Panc1 (cell line): ENCODE measurements at places on chromosomes 1 and 21.

- DNase-seq = no peak
Measured at GRCh38 chr1:115912116-115912515, 64.2 kb upstream of the SLC22A15 start.

DNA sequence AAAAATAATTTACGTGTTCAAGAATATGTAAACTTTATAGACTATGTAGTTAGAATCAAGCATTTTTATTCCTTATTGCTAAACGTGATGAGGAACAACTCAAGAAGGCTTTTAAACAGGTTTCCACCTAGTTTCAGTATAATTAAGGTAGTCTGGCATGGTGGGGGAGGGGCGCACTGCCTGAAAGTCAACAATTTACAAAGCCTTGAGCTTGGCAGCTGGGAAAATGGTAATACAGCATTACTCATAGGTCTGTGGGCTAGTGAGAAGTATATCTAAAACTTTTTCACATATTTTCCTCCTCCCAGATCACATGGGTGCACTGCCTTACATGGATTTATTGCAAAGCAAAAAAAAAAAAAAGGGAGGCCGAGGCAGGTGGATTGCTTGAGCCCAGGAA is 75.2 kb downstream of the EVI5 start:
- no peak for DNase-seq

- no peak for DNase-seq
Measured at GRCh38 chr1:162906485-162906884, 45.5 kb upstream of the CCDC190 start.

DNA sequence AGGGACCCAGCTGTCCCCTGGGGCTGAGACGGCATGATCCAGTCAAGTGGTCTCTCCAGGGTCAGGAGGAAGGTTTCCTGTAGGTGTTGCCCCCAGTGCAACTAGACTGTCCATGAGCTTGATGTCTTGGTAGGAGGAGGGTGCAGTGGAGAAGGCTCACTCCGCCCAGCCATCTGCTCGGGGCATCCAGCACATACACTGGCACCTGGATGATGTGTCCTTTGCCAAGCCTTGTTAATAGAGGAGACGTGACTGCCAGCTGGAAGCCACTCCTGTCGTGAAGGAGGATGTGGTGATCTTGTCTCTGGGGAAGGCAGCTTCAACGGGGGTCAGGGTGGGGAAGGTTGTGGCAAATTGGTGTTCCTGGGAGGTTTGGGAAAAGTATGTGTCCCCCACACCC is 6.2 kb downstream of the DISP3 start:
- no peak for DNase-seq

DNA sequence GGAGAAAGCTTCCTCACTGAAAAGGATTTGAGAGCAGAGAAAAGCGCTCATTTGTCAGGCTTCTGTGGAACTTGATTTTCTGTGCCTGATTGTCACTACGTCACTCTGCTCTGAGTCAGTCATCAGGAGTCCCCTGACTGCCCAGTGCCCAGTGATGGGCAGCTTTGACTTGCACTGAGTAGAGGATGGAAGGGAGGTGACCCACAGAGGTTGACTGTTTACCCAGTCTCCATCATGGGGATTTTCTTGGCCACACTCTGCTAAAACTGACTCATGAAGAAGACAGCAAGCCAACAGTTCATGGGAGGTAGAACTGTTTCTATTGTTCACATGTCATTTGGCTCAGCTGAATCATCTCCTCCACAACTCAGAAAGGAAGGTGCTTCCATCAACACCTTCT is 82.1 kb upstream of the DUSP10 start:
- no peak for DNase-seq

DNA sequence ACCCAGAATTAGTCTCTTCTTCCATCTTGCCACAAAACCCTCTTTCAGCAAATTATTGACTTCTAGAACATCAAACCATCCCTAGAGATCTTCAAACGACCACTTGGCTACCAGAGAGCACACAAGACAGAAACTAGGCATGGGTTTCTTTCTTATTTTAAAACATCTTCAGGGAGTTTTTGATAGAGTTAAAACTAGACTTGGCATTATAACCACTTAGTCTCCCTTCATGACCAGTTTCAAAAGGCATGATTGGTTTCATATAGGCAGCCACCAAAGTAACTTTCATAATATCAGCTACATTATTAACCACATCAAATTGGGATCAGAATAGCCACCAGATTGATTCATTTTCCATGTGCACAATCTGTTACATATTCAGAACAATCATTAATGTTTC is 368.4 kb upstream of the GREM2 start:
- no peak for DNase-seq

DNA sequence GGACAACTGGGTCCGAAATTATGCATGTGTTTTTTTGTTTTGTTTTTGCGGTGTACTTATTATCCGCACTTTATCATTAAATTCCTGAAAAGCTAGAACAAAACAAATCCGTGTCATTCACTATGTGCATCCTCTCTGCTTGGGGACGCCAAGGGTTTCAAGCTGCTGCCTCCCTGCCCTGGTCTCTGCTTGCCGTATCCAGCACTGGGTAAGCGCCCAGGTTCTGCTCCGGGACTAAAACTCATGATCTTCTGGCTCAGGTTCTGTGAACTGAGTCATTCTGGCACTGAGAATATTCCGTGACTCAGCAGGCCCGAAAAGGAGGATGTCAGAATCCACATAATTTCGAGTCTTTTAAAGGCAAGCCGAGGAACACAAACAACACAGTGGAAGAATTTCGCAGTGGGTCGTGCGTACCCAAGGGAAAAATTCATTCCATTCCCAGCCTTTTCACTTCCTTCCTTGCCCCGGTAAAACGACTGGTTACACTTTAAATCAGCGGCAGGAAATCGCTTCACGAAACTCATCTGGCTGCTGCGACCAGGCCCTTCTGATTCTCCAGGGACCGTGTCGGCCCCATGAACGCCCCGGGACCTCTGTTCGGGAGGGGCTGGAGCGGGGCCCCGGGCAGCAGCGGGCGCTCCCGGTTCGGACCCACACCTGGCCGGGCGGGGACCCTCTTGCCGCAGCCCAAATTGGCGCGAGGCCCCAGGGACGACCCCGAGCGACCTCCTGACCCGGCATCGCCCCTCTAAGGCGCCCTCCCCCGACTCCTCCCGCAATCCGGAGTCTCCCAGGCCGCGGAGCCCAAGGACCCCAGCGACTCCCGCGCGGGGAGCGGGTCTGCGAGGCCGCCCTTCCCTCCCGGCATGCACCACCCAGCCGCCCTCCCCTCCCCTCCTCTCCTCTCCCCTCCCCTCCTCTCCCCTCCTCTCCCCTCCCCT is 746 bp upstream of the LAMC1 start:
- DNase-seq = peak; percentile 92

GRCh38 chr1:23756676-23757075 is 13.4 kb downstream of the ELOA start:
- DNase-seq = no peak

DNA sequence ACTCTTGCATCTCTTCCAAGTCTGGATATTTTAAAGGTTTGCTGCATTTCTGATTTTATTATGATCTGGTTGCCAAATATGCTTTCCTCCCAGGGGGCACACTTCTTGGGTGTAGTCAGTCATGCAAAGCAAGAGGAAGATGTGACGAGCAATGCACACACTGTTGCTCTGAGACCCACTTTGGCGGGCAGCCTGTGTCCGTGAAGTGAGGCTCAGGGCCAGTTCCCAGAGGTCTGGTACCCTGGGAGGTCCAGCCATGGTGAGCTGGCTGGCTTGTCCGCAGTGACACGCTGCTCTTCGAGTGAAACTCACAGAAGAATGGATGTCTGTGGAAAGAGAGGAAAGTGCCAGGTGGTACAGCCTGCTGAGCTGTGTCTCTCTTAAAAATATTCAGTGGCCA is 52.8 kb upstream of the EDN2 start:
- DNase-seq = no peak

- no peak for DNase-seq
Measured at GRCh38 chr1:201331166-201331565, 46.3 kb downstream of the TNNT2 start.

GRCh38 chr1:18649693-18650370 is 19.2 kb downstream of the PAX7 start:
- DNase-seq = no peak

DNA sequence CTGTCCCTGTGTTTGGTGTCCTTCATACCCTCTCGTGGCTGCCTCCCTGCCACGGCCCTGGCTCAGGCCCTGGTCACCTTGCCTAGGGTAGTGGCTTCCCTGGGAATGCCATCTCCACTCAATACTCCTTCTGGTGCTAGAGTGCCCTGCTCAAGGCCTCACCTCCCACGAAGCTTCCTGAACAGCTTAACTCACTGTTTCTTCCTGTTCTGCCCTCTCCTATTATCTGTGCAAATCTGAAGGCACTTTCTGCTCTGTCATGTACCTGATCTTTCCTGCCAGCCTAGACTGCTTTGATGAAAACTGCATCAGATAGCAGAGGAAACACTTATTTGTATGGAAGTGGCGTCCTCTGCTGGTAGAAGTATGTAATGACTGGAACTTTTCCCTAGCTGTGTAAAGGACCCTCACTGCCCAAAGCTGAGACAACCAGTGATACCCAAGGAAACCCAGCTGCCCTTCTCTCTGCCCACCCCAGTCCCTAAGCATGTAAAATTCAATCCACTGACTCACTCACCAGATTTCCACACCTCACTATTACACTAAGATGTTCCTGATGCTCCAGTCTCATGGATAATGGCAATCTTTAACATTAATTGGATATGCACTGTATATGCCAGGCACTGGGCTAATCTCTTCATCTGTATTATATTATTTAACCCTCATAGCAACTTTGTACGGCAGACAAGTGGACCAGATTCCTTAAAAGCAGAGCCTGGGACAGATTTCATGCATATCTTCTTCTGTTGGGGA is 36.2 kb upstream of the BTG2 start:
- DNase-seq = peak; percentile 69

DNA sequence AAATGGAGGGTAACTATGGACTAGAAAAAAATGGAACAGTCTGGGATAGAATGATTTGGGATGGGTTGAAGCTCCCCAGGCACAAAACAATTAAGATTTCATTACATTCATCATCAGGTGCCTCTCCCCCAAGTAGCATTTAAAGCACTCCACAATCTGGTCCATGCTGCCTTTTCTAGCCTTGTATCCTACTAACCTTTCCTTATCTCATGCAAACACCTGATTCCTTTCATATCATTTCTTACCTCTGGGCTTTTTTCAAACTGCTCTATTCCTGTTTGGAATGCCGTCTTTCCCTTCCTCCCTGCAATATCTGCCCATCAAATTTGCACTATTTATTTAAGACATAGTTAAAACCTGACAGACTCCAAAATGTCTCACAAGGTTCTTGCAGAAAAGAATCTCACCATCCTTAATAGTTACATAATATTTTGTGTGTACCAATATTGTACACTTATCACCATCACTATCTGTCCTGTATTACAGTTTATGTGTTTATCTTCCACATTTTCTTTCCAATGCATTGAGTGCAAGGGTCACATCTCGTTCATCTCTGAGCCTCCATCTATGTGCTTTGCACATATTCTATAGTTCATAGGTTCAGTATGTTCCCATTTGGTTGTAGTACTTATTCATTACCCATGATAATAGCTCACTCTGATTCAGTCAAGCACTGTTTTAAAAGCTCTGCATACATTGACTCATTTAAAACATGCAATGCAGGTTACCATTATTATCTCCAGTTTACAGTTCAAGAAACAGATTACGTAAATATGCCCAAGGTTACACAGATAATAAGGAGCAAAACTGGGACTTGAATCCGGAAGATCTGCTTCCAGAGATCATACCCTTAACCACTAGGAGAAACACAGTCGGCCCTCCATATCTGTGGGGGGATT is 16.1 kb upstream of the SHCBP1L start:
- DNase-seq = no peak

- DNase-seq = no peak
Measured at GRCh38 chr1:50977575-50978143, 7.6 kb downstream of the CDKN2C start.

GRCh38 chr1:38746941-38747600 is 112.5 kb downstream of the RRAGC start:
- DNase-seq = no peak

DNA sequence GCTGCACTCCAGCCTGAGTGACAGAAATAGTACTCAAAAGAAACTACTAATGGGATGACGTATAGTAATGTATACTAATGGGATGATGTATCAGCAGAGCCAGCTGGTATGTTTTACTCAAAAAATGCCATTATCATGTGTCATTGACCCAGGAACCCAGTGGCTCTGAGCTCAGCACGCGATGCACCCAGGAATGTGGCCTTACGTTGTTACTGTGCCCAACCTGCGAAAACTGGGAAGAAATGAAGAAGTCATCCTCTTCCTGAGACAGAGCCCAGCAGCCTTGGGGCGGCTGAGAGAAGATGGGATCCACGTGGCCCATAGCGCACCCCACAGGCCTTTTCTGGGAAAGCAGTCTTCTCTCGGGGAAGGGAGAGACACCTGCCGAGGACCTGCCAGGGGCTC is 8.8 kb downstream of the UBE2J2 start:
- peak; percentile 93 for DNase-seq

DNA sequence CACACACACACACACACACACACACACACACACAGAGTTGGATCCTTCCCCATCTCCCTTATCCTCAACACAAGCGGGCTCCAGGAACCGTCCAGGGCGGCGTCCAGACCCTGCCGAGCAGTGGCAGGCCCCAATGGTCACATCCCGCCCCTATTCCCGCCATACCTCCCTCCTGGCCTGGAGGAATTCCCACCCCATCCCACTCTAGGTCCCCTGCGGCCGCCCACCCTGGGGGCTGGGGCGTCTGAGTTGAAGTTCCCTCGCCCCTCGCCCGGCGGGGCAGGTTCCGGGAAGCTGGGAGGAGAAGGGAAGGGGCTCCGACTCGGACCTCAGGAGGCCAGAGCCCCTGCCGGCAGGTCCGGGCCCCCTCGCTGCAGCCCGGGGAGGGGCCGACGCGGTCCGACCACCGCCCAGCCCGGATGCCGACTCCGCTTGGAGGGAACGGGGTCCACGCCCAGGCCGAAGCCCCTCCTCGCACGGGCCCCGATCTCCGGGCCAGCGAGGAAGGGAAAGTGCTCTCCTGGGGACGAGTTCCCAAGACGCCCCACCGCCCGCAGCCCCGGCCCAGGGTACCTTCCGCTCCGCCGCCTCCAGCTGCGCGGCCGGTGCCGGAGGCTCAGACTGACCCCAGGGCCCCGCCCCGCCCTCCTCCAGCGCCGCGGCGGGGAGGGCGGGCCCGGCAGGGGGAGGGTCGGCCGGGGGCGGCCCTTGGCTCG is at the start of gene RHOC:
TSS of gene RHOC (minus strand) at position 623 of the 716 bp plus-strand sequence. CDS start 3,328 bp downstream, outside the sequence.
- no peak for DNase-seq

GRCh38 chr1:187067160-187067559 is 238.4 kb downstream of the PLA2G4A start:
- DNase-seq = no peak

- DNase-seq = no peak
Measured at GRCh38 chr1:247336390-247336789, 4.7 kb upstream of the ZNF496 start.

DNA sequence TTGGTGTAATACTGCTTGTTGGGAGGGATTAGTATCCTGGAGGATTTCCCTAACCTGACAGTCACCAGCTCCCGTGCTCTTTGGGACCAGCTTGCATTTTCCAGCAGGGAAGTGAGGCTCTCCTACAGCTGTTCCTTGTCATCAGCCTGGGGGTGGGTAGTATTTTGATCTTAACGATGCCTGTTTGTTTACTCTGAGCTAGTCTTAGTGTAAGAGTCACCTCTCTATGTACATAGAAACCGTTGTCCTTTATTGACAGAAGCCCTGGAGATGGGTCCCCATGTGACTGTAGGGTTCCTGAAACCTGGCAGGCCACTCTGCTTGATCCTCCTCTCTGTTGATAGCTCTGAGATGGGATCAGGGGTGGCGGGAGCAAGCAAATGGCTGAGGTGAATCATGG is 58.0 kb downstream of the ACP6 start:
- DNase-seq = peak; percentile 24

GRCh38 chr1:116504308-116505156 is 66.3 kb downstream of the CD58 start:
- no peak for DNase-seq

- no peak for DNase-seq
Measured at GRCh38 chr1:87331365-87332241, 2.9 kb downstream of the LMO4 start.
